Stimulated activated naive CD4-positive, alpha-beta T cell (primary cell): ENCODE measurements at places on chromosomes 11 and 22.

GRCh38 chr11:73320763-73321603 lies 12.9 kb downstream of the ARHGEF17 start:
- no peak for DNase-seq

- no peak for DNase-seq
Measured at GRCh38 chr11:77999446-78000030, 5.1 kb upstream of the INTS4 start.

- DNase-seq: no peak
Measured at GRCh38 chr22:45784357-45785277, 113.0 kb downstream of the ATXN10 start.

GRCh38 chr22:27896245-27896644 lies 22.8 kb downstream of the PITPNB start:
- DNase-seq: no peak

- DNase-seq: no peak
Measured at GRCh38 chr11:85620256-85620655, 6.9 kb downstream of the DLG2 start.

DNA sequence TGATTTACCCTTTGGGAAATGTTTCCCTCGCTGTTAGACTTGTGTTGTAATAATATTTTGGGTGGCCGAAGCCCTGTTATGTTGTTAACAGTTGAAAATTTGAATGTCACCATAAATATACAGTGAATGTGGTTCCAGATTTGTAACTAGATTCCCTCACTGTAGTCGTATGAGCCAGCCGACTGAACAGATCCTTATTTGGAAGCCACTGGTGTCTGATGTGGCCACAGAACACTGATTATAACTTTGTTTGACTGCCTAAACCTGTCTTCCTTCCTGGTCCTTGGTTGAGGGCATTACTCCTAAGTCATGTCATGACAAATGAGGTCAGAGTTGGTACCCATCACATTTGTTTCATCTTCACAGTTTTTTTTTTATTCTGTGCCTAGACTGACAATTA lies 45.4 kb downstream of the YAP1 start:
- DNase-seq: no peak

- DNase-seq: no peak
Measured at GRCh38 chr11:17978553-17979287, 34.1 kb downstream of the SERGEF start.

- no peak for DNase-seq
Measured at GRCh38 chr11:134754521-134755198, 342.6 kb upstream of the B3GAT1 start.

- DNase-seq: no peak
Measured at GRCh38 chr11:44766972-44767278, 40.2 kb downstream of the TSPAN18 start.

- no peak for DNase-seq
Measured at GRCh38 chr22:45450921-45451651, 37.6 kb downstream of the RIBC2 start.

GRCh38 chr11:91998481-91998880 lies 226.1 kb upstream of the FAT3 start:
- no peak for DNase-seq

DNA sequence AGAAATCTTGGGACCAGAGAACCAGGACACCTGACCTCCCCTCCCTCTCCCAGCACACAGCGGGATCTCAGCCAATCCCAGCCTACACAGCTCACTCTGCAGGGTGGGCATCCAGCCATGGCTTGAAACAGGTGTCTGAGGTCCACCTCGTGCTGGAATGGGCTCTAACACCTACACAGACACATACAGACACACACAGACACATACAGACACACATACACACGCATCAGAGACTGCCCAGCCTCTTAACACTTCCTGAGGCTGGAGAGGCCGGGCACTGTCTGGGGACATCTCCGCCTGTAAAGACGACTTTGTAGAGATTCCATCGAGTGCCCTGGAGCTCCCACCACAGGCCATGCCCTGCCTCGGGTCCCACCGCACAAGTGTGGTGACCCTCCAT lies 36.7 kb downstream of the CAPN1 start:
- DNase-seq: no peak

DNA sequence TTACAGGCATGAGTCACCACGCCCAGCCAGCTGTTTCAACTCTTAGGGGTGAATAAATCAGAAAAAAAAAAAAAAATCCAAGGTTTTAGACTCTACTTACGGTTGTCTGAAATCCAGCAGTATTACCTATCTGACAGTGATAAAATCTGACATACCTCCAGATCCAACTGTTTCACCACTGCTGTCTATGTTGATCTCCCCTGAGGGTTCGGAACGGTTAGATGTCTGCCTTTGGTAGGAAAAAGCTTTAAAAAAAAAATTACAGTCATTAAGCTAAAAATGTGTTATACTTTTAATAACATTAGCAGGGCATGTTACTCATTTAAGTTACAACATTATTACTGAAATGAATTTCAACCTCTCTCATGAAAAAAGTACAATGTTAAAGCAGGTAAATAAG lies 21.1 kb downstream of the NCAPD3 start:
- DNase-seq: no peak

- DNase-seq: no peak
Measured at GRCh38 chr11:17734986-17735817, 621 bp downstream of the KCNC1 start.

DNA sequence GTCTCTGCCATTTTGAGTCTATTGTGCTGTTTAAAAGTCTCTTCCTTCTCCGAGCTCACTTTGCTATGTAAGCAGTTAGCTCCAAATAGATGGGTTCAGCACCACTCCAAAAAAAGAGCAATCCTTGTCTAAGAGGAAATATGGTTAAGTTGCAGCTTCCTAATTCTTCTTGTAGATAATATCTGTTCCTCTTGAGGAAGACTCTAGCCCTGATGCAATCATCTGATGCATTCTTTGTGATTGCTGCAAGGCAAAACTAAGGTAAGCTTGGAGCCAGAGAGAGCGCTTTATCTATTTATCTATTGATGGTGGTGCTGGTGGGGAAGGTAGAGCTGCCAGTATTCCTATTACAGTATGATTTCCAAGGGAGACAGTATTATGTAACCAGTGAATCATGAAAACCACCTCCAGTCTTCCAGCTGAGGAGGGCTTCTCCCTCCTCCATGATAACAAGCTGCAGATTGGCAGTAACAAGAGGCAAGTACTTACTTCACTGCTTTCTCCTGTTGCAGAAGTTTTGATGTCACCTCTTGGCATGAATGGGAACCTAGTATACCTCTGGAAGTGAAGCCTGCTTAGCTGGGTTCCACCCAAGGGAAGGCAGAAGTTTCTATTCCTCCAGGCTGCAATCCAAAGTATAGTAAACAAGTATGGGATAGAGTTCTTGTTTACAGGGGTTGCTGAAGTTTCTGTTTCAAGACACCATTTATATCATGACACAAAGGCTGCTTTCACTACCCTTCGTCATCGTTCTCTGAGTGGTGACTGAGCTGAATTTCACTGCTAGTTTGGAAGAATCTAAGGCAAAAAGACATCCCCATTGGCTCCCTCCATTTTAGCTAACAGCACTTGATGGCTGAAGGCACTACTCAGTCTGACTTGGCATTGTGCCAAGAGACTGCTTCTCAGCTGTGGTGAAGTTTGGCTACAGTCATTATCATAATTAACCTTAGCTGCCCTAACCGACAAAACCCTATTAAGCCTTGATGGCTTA lies 49.7 kb downstream of the FDX1 start:
- DNase-seq: no peak

GRCh38 chr11:86162239-86162638 lies 82.3 kb upstream of the EED start:
- DNase-seq: no peak

- DNase-seq: peak; percentile 32
Measured at GRCh38 chr11:534396-535209, 773 bp downstream of the HRAS start.

DNA sequence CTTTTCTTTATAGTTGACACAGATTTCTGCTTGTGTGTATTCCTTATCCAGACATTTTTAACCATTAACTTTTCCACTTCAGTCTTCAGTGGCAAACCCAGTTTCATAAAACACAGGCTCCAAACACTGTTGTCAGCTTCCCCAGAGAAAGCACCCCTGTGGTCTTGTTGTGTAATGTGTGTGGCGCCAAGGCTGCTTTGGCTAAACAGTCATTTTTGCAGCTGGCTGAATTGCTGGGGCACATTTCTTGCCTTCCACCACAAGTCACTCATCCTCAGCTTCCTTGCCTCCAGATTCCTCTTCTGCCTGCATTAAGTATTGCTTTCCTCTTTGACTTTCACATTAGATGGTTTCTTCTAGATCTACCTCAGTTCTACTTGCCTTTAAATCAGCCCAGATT lies 40.5 kb downstream of the ARHGAP1 start:
- no peak for DNase-seq

DNA sequence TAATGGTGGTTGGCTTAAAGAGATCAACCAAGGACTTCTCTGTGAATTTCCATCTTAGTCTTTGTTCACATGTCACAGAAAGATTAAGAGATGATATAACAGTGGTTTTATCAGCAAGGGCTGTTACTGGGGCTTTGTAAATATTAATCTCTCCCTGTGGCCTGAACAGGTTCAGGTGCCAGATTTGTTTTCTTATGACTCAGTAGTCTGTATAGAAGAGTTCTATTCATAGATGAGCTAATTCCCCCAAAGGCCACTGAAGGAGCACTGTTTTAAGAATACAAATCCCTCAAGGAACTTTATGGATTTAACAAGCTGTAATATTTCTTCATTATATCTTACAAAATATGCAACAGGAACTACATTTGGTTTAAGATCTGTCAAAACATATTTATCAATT lies 50.4 kb downstream of the TCP11L1 start:
- no peak for DNase-seq

DNA sequence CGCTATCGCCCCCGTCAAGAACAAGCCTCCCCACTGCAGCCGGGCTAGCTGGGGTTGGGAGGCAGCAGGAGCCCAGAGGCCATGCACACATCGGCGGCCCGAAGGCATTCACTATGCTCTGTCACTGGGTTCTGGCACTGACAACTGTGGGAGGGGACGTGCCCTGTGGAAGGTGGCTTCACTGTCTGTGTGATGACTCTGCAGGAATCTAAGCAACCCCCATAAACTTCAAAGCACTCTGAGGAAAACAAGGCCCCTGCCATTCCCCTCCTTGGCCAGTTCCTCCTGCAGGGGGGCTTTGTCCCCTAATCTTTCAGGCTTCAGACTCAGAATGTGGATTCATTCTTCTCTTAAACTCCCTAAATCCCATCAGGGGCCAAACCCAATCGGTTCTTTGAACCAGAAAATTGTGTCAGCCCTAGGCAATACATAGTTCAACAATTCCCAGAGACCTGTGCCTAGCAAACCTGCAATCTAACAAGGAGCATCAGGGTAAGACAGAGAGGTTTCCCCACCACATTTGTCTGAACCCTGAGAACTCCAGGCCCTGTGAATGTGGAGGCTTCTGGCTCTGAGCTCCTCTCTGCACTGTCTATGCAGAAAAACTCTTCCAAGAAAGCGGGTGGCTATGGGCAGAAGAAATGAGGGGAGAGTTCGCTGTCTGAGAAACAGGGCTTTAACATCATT lies 1477.2 kb downstream of the TBC1D22A start:
- no peak for DNase-seq

- DNase-seq: peak; percentile 41
Measured at GRCh38 chr11:128757235-128757711, 63.4 kb downstream of the FLI1 start.

DNA sequence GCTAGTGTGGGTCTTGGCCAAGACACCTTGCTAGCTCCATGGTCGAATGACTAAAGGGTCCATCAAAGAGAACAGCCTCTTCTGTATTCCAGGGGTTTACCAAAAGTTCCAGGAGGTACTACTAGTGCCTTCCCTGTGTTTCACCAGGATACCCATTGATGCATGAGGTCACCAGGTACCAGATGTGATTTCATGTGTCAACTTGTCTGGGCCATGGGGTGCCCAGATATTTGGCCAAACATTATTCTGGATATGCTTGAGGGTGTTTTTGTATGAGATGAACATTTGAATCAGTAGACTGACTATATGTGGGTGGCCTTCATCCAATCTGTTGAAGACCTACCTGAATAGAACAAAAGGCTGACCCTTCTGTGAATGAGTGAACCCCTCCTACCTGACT lies 92.8 kb downstream of the GALNT18 start:
- no peak for DNase-seq

DNA sequence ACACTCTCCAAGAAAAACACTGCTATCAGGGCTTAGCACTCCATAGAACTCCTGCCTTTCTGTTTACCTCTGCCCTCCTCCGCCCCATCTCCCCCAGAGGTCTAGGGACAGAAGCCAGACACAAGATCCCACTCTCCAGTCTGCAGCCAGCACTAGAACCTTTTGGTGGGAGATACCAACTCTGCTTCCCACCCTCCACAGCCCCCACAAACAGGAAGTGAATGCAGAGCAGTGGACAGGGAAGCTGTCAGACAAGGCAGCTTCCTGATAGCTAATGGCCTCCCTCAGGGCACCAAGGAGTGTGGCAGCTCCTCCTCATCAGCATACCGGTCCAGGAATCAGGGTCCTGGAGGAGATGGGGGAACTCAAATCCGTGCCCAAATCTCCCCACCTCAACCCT lies 5.1 kb downstream of the SCN4B start:
- no peak for DNase-seq

DNA sequence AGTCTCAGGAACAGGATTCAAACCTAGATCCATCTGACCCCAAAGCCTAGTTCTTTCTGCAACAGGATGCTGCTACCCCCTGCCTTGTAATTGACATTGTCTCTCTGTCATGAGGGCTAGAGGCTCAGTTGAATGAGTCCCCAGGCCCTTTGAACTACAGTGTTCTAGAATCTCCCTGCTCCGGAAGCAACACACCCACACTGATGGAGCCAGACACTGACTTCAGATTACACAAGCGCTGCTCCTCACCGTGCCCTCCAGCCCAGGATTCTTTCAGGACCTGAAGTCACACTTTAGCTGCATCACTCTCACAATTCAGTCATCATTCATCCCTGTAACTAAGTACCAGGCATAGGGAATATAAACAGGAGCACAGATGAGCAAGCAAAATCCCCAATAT lies 69.6 kb downstream of the RAB30 start:
- DNase-seq: peak; percentile 3

DNA sequence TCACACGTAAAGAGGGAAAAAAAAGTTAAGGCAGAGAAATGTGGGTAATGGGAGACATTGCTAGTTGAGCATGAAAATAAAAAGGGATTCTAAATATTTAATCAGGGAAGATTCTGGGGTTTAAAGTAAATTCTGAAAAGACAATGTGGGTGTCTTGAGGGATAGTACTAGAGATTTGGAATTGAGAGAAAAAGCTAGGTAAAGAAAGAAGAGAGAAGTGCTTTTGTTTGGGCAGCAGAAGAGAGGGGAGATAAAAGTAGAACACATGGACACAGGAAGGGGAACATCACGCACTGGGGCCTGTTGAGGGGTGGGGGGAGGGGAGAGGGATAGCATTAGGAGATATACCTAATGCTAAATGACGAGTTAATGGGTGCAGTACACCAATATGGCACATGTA lies 3.5 kb upstream of the YPEL4 start:
- no peak for DNase-seq

- DNase-seq: no peak
Measured at GRCh38 chr11:119832202-119832935, 103.4 kb upstream of the NECTIN1 start.

GRCh38 chr11:27241311-27242122 lies 121.5 kb downstream of the CCDC34 start:
- no peak for DNase-seq

GRCh38 chr11:114078423-114078822 lies 18.9 kb downstream of the ZBTB16 start:
- DNase-seq: no peak

- no peak for DNase-seq
Measured at GRCh38 chr11:88152381-88152780, 22.9 kb downstream of the RAB38 start.

- no peak for DNase-seq
Measured at GRCh38 chr11:60345489-60345888, 18.4 kb downstream of the MS4A6E start.

- DNase-seq: no peak
Measured at GRCh38 chr22:48961705-48962104, 866.0 kb downstream of the BRD1 start.

- DNase-seq: no peak
Measured at GRCh38 chr11:56841210-56841810, 92.8 kb upstream of the OR9G4 start.
